SK-N-SH (cell line): ENCODE measurements at places on chromosomes 16 and 17. TPM values are rescaled to one million over a fixed set of nuclear protein-coding genes. Genes with fewer than 3 reads are reported as not detected.

DNA sequence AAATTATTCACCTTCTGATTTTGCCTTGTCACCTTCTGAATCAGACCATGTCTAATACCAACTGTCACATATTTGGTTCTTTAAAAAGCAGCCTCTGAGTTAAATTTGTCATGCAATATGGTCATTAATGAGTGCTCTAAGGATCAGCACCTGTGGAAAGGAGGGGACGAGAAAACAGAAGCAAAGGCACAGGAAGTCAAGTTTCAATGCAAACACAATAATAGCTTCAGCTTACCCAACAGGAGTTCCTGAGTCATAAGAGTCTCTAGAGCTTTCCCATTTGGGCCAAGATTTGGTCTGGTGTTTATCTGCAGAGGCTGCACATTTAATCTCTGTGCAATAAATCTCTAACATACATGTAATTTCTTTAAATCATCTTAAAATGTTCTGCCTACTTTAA, 889.8 kb downstream of the CDH8 start:
- DNase-seq: no peak

POLG2 gene
- 18.0 and 20.1 TPM in 2 replicates for polyA plus RNA-seq

PDIA2 gene
- polyA plus RNA-seq: 1.7 and 2.5 TPM in 2 replicates

GP1BA gene
- polyA plus RNA-seq: not detected in 2 replicates
